ENCODE measurements at places on chromosomes 16 and 17.

DNA sequence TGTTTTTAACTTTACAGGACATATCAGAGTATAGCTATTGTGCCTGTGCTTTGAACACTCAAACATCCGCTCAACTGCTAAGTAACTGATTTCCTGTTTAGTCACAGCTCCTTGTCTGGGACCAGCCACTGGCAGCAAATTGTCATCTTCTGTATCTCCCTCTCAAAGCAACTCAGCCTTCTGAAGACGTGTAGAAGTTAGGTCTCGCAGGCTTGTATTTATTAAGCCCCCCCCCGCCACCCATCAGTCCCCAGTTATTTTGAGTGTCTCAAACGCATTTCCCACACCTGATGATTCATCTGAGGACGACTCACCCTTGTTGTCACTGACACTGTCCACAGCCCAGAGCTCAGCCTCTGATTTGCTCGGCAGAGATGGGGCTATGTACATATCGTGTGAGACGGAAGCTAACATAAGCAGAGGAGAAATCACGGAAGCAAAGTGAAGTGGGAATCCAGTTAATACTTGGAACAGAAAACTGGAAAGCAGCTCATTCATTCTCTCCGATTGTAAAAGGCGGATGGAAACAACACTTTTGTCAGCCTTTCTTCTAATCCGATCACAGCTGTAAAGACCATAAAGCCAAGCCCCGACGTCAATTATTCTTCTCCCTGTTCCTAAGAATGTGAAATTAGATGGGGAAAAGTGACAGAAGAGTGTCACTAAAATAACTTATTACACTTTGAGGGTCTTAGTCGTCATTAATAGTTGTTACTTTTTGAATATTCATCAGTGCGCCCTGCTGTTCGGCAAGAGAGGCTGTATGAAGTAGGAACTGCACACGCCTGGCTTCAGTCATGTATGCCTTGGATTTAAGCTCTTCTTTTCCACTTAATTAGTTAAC, 64.2 kb downstream of the PITPNC1 start:
- DNase-seq: peak; percentile 52

DNA sequence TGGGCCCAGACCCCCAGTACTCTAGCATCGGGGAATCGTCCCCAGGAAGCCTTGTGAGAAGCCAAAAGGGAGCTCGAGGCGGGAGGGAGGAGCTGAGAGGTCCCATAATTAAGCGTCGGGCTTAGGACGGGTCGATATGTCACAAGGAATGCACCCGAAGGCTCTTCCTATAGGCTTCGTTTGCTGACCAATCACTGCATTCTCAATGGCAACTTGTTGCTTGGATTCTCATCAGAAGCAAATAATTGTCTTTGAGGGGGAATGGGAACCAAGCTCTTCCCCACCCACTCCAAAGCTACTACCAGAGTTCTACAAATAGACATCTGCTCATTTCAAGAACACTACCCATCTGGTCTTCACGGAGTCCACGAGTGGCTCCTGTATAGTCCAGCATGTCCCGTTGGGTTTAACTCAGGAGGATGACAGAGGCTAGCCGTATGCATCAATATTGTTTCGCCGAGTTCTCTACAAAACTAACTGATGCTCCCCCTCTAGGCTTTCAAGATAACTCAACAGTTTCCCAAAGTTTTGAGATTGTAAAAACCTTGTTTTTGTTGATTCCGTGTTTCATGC, 628 bp upstream of the BLMH start:
- peak; percentile 62 for DNase-seq

GRCh38 chr16:25031132-25031440, 15.9 kb upstream of the ARHGAP17 start:
- no peak for DNase-seq

DNA sequence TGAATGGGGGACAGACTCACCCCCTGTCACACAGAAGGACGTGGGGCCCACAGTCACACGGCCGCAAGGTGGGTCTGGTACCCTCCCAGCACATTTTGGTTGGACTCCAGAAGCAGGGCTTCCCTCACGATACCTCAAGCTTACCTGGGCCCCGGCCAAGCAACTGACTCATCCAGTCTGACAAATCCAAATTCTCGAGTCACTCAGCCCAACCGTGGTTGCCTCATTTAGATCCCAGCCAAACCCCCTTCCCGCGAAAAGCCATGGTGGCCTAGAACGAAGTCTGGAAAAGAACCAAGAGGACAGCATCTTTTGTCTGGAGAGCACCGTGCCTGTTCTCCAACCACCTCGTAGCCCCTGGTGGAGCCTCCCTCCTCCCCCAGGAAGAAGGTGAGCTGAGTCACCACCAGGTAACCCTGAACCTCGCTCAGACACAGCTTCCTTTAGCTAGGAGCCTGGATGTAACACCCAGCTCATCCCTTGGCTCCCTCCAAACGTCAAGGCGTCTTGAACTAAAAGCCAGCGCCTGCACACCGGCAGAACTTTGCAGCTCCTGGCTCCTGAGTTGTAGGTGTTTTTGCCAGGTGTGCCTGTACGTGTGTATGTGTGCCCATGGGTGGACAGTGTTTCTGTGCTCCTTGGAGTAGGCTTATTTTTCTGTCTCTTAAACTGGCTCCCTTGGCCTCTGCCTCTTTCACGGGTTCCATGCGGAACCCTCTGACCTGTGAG, 78.9 kb downstream of the CMIP start:
- peak; percentile 70 for DNase-seq

DNA sequence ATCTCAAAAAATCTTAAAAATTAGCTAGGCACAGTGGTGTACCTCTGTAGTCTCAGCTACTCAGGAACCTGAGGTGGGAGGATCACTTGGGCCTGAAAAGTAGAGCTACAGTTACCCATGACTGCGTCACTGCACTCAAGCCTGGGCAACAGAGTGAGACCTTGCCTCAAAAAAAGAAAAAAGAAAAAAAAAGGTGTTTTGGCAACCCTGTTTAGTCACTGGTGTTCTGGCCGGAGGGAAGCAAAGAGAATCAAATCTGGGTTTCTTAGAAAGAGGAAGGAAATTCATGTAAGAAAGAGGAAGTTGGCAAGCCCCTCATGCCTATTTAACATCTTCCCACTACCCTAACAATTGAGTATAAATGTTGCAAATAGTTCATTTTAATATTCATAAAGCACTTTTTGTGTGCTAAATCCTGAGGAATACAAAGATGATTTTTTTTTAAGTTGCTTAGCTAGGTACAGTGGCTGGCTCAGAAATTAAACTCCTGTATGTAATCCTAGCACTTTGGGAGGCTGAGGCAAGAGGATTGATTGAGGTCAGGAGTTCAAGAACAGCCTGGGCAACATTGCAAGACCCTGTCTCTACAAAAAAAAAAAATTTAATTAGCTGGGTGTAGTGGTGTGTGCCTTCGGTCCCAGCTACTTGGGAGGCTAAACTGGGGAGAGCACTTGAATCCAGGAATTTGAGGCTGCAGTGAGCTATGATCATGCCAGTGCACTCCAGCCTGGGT, 6.5 kb upstream of the USP32 start:
- DNase-seq: no peak

GRCh38 chr17:74359916-74360315, 1.8 kb downstream of the BTBD17 start:
- DNase-seq: no peak

DNA sequence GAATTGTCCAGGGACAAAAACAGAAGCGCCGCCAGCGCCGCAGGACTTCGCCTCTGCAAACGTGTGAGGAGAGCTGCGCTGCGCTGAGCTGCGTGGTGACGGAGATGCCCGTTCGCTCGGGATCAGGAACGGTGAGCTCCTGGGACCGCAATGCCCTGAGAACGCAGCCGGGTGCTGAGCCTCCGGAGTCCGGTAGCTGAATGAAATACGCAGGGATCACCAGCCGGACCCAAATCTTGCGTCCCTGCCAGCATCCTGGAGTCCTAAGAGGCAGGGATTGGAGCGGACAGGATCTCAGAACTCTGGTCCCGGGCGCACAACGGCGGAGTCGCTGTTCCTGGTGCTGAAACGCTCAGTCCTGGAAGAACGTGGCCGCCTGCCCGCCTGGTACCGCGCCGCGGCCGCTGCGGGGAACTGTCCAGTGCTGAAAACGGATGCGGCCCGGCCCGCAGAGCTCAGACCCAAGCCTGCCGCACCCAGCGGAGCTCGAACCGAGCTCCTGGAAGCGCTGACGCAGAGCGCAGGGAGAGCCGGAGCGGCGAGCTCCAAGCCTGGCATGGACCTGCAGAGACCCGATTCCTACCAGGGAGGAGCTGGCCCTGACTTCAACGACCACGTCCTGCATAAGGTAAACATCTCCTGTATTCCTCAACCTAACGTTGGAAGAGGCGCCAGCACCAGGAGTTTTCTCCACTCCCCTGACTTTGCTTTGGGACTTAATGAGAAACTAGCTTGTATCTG, 41.5 kb downstream of the CD300LF start:
- DNase-seq: peak; percentile 87

GRCh38 chr17:72648702-72649101, 443.8 kb downstream of the SLC39A11 start:
- no peak for DNase-seq

DNA sequence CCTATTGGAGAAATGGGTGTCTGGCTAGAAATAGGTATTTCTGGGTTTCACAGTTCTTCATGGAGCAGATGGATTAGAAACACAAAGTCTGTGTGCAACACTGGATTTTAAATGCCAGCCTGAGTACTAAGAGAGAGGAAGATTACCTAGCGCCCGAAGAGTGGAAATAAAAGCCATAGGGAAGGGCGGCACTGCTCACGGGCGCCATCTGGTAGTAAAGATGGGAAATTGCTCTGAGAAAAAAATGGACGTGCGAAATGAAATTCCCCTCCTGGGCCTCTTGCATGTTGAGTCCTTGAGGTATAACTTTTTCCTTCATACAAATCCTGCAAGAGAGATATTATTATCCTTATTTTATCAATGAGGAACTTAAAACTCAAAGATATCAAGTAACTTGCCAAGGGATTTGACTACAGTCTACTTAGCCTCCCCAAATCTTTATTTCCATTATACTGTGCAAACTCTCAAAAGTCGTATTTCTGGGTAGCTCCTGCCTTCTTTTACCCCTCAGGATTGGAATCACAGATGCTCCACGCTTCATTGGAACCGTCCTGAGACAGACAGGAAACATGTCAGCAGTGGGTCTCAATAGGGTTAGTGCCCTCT, 72.8 kb downstream of the MMD start:
- DNase-seq: peak; percentile 63

- peak; percentile 11 for DNase-seq
Observed at GRCh38 chr17:57739402-57740234, 5.5 kb downstream of the CCDC182 start.

DNA sequence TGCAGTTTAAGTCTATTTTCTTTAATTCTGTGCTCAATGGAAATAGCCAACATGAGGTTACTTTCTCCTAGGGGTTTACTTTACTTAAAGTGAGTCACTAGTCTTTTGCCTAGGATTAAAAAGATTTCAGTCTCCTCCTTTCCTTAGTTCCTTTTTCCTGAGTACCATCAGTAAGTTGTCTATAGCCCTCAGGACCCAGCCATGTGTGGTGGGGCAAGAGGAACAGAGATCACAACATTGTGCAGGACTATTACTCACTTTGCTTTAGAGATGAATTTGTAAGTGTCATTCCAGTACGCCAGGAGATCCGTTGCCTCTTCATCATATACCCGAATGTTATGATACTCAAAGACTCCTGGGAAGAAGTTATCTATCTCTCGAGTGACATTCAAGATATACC, 27.7 kb upstream of the CORO6 start:
- no peak for DNase-seq

DNA sequence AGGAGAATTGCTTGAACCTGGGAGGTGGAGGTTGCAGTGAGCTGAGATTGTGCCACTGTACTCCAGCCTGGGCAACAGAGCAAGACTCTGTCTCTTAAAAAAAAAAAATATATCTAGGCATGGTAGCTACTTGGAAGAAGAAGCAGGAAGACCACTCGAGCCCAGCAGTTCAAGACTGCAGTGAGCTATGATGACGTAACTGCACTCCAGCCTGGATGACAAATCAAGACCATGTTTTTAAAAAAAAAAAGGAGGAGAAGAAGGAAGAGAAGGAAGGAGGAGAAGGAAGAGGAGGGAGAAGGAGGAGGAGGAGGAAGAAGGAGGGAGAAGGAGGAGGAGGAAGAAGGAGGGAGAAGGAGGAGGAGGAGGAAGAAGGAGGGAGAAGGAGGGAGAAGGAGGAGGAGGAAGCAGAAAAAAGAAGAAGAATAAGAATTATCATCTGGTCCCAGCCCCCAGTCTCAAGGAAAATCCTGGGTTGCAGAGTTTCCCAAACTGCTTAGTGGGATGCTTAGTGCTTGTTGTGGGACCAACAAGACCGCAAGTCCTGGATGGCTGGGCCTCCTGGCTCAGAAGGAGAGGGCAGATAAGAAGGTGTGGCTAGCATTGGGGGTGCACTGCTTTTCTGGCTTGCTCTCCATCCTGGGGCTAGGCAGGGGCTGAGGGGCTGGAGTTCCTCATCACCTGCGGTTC, 3.7 kb upstream of the DRC7 start:
- no peak for DNase-seq

DNA sequence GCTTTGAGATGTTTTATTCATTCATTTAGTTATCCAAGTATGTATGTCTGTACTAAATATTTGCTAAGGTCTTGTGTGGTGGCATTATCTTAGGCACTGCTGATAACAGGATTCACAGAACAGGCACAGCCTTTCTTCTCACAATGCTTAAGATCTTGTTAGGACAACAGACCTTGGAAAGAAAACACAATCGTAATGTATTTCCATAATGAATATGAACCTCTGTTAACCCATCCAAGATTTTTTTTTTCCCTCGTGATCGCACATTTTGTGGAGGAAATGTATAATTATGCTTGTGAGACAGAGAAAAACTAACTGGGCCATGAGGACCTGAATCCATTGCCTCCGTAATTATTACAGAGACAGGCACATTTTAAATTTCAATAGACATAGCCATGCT, 121.9 kb downstream of the NPIPB5 start:
- DNase-seq: no peak

DNA sequence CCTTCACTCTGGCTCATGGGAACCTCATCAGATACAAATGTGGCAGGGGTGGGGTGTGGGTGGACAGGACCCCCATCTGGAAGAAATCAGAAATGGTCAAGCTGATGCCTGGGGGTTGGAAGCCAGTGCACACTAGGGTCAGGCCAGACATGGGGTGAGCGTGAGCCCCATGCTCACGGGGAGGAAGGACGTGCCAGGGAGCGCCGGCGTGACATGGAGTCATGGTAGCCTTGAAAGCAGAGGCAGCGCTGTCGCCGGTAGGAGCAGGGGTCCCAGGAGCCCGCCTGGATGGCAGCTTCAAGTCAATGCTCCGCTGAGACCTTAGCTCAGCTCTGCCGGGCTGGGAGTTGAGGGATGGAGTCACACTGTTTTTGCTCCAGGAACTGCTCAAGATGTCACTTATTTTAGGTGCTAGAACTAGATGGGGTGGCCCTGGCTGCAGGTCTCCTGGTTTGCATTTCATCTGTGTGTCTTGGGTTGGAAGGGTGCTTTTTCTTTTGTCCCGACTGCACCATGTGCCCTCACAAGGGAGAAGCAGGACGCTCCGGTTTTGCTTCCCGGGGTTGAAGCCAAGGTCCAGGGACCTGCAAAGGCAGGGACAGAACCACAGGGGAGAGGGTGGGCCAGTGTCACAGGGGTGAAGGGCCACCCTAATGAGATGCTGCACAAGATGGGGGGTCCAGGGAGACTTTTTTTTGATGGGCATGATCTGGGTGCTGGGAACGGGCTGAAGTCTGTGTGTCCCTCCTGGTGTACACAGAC, 51.4 kb downstream of the USP22 start:
- DNase-seq: no peak

GRCh38 chr17:51435641-51436091, 175.3 kb downstream of the UTP18 start:
- peak; percentile 33 for DNase-seq
